ENCODE measurements at places on chromosomes 6 and 20. TPM values are rescaled to one million over a fixed set of nuclear protein-coding genes. Genes with fewer than 3 reads are reported as not detected.

GRCh38 chr20:57930351-57930750 lies 220.5 kb upstream of the PMEPA1 start:
- H3K27ac ChIP-seq: no peak overlapping the region
- H3K4me1 ChIP-seq: no peaks in the 10 kb centered on the region
- H3K27me3 ChIP-seq: no peaks in the 10 kb centered on the region
- H3K4me3 ChIP-seq: no peak overlapping the region

GRCh38 chr20:24977336-24977735 lies 15.2 kb downstream of the APMAP start:
- DNase-seq: no peak
- H3K36me3 ChIP-seq: peaks cover 28% of the 10 kb centered on the region
- H3K4me3 ChIP-seq: no peak overlapping the region
- H3K27ac ChIP-seq: no peak overlapping the region

The DCDC2 gene
- total RNA-seq: 3.6 TPM

The WASF1 gene
- total RNA-seq: 4.7 TPM

The CENPW gene
- not detected for total RNA-seq

DNA sequence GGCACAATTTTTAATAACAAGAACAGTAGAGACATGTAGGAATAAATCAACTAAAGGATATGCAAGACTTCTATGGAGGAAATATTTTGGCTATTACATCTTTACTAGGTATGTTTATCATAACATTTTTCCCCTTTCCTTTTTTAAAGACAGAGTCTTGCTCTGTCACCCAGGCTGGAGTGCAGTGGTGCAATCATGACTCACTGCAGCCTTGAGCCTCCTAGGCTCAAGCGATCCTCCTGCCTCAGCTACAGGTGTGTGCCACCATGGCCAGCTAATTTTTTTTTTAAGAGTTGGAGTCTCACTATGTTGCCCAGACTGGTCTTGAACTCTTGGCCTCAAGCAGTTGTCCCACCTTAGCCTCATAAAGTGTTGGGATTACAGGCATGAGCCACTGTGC lies 37.0 kb downstream of the AKAP7 start:
- H3K36me3 ChIP-seq: peaks cover 5% of the 10 kb centered on the region
- H3K4me1 ChIP-seq: no peaks in the 10 kb centered on the region

- no peaks in the 10 kb centered on the region for H3K4me1 ChIP-seq
- DNase-seq: no peak
- H3K27me3 ChIP-seq: no peaks in the 10 kb centered on the region
- H3K4me3 ChIP-seq: no peak overlapping the region
- H3K27ac ChIP-seq: no peak overlapping the region
- H3K36me3 ChIP-seq: no peaks in the 10 kb centered on the region
These were observed 157.0 kb downstream of the ADGRG6 start for GRCh38 chr6:142458836-142459235.

The PXMP4 gene
- total RNA-seq: 23.7 TPM

DNA sequence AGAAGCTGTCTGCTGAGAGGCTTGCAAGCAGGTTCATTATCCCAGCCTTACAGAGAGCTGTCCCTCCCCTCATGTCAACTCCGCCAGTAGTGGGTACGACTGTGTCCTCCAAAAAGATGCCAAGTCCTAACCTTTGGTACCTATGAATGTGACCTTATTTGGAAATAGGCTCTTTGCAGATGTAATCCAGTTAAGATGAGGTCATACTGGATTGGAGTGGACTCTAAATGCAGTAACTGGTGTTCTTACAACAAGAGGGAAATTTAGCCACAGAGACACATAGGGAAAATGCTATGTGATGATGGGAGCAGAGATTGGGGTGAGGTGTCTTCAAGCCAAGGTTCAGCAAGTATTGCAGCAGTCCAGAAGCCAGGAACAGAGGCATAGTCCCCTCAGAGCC lies 90.8 kb upstream of the FOXP4 start:
- H3K4me1 ChIP-seq: no peaks in the 10 kb centered on the region
- DNase-seq: no peak
- no peak overlapping the region for H3K27ac ChIP-seq
- no peaks in the 10 kb centered on the region for H3K36me3 ChIP-seq
- no peak overlapping the region for H3K4me3 ChIP-seq

DNA sequence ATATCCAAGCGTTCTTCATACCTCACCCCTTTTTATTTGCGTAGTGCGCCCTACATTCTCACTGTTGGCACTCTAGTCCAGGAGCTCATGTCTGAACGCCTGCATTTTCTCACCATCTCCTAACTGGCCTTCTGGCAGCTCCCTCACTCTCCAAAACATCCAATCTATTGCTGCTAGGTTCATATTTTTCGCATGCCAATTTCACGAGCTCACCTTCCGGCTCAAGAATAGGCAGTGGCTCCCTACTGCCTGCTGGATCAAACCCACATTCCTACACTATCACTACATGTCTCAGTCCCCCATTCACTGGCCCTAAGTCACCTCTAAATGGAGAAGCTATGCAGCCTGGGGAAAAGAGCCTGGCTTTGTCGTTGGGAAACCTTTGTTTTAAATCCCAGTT lies 115.0 kb downstream of the IPCEF1 start:
- H3K27me3 ChIP-seq: no peaks in the 10 kb centered on the region
- H3K4me1 ChIP-seq: no peaks in the 10 kb centered on the region
- no peak overlapping the region for H3K4me3 ChIP-seq
- no peaks in the 10 kb centered on the region for H3K36me3 ChIP-seq
